ENCODE measurements at places on chromosomes 16 and 17.

GRCh38 chr17:51820252-51820651 is 338.3 kb downstream of the CA10 start:
- DNase-seq = no peak

- DNase-seq = peak; percentile 74
Measured at GRCh38 chr16:68768175-68768574, 31.1 kb downstream of the CDH1 start.

DNA sequence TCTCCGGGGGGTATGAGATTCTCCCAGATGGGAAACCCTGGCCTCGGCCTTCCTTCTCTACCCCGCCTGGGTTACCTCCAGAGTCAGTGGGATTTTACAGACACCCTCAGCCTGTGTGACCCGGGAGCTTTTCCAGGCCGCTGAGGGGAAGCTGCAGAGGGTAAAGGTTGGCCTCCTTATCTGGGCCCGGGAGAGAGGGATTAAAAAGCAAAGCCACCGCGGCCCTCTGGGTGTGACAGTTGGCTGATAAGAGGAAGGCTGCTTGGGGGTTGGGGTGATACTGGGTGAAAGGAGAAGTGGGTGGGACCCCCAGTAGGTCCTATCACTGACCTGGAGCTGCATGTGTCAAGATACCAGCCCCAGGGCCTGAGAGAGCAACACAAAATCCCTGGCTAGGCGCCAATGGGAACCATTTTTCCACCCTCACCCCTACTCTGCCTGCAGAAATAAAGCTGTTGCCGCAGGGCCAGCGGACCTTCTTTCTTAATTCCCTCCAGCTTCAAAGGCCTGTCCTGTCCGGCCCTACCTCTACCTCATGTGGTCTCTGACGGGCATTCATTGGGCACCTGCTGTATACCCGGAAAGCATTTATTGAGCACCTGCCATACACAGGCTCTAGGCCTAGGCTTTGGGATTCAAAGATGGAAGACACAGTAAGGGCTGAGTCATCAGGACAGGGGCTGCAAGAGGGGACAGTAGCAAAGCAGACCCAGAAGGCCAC is 77.6 kb upstream of the GSE1 start:
- no peak for DNase-seq

DNA sequence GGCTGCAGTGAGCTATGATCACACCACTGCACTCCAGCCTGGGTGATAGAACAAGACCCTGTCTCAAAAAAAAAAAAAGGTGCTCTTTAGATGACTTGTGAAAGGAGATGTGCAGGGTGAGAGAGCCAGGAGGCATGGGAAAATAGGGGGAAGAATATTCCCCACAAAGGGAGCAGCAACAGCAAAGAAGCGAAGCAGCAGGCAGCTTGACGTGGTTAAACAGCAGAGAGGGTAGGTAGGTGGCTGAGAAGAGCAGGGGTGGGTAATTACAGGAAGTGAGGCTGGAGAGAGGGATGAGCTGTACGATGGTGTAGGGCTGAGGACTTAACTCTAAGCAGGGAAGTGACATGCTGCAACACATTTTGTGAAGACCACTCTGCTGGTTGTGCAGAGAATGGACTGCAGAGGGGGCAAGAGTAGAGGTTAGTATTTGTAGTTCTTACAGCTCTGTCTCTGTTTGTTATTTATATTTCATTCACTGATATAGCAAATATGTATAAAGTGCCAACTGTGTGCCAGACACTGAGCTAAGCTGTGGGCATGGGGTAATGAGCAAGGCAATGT is 1.6 kb downstream of the HEATR3 start:
- peak; percentile 59 for DNase-seq

- DNase-seq = peak; percentile 11
Measured at GRCh38 chr17:35390663-35391062, 17.2 kb upstream of the SLFN11 start.

DNA sequence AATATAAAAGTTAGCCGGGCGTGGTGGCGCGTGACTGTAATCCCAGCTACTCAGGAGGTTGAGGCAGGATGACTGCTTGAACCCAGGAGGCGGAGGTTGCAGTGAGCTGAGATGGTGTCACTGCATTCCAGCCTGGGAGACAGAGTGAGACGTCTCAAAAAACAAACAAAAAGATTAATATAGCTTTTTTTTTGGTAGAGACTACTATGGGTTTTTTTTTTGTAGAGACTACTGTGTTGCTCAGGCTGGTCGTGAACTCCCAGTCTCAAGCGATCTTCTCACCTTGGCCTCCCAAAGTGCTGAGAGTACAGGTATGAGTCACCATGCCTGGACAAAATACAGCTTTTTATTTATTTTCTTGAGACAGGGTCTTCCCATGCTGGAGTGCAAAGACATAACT is 20.2 kb downstream of the ZNRF1 start:
- no peak for DNase-seq

- peak; percentile 6 for DNase-seq
Measured at GRCh38 chr17:64574646-64575045, 67.9 kb downstream of the CEP95 start.

DNA sequence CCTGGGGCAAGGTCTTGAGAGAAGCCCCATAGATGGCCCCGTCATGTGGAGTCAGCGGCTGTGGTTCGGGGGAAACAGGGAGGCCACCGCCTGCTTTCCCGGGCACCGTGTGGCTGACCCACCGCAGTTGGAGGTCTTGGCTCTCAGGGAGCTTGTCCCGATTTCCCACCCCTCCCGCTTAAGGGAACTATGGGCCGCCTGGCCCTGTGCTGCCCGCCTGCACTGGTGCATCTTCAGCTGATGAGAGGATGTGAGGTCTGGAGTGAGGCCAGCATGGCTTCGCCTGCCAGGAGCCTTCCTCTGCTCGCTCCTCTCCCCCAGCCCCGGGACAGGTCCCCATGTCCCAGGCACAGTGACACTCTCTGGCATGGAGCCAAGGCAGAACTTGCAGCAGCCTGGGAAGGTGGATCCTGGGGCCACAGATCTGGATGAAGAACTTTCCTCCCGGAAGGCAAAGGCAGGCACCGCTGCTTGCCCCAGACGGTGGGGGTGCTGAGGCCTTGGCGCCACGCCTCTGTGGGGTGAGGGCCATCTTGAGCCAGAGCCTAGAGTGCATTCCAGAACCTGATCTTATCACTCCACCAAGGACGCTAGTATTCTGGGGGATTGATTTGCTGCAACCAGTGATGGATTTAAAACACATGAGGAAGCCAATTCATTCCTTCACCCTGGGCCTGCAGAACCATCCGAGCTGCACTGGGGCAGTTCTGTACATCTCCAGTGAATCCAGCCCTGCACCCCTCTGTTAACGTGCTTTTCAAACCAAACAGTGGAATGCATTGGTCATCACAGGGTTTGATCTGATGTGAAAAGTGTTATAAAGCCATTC is 178.6 kb upstream of the TNRC6C start:
- DNase-seq = no peak
